ENCODE measurements at places on chromosomes 1 and 21.

- DNase-seq, result no peak
Observed at GRCh38 chr1:27863538-27863915, 8.8 kb upstream of the THEMIS2 start.

- no peak for DNase-seq
Observed at GRCh38 chr1:2645776-2646175, 13.0 kb upstream of the MMEL1 start.

DNA sequence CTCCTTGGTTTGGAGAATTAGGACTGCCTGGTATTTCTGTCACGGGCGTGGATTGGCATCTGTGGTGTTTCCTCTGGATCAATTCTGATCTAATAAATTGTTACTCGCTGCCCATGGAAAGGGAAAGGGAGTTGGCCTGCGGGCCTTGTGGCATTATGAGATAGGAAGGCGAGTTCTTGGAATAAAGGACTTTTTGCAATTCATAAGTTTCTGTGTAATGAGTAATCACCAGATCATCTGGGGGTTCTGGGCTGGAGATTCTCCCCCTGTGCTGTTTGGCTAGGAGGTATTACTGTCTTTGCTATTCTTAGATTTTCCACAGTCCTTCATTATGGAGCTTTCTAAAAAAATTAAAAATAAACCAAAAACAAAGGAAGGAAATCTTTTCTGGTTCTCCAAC is 315.9 kb downstream of the CAMTA1 start:
- no peak for DNase-seq

DNA sequence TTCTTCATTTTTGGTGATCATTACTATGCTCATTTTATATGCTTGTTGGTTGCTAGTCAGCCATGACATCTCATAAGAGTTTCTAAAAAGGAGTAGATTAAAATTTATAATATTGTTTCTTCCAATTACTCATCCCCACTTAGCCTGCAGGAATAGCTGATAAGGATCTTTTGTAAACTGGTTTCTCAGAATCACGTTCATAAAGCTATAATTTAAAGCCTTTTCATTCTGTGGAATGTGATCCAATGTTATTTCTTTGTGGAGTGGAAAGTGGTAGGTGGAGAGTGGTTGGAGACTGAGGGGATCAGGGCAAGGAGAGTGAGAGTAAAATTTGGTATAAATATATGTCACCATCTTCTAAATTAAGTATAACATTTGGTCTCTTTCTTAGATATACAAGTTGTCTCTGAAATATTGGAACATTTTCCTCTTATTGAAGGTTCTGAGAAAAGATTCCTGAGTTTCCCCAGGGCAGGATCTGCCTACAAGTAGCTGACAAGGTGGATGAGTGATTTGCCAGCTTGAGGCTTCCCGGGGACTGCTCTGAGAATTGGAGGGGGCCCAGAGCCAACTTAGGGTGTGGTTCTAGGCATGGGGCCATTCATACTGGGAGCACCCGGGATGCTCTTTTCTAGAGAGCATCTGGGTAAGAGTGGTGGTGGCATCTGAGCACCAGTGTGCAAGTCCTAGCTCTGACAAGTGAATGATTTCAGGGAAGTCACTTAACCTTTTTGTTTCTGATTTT is 116.4 kb downstream of the TBX19 start:
- no peak for DNase-seq

- no peak for DNase-seq
Observed at GRCh38 chr1:76876655-76877395, 9.5 kb downstream of the ST6GALNAC5 start.

- DNase-seq, result no peak
Observed at GRCh38 chr1:209855623-209856022, 27.9 kb downstream of the UTP25 start.

GRCh38 chr1:245588116-245588639 is 433.4 kb downstream of the KIF26B start:
- no peak for DNase-seq

DNA sequence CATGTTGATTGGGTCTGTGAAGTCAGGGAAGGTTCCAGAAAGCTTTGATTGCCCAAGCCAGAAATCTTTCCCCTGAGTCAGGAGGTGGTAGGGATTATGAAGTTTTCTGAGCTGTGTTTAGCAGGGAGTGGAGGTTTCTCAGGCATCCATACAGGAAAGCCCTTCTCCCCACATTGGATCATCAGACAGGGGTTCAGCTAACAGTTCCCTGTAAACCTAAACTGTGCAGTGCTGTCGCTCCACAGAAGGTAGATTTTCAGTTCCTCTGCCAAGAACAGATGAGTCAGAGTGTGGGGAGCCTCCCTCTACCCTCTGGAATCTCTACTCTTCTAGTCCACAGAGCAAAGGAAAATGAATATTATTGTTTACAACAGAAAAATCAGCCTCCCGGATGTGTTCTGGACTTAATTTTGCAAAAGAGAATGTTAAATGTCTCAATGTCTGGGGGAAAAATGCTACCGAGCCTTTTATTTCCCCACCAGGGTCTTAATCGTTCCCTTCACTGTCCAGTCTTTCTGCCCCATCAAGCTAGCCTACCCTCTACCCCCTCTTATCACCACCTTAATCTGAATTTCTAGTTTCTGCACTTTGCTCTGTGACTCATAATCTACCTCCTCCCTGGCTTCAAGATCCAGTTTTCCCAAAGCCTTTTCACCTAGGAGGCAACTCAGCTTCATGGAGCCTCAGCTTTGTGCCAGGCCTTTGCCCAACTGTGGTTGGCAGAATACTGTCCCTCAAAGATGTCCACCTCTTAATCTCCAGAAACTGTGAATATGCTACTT is 355.6 kb downstream of the PRDM2 start:
- no peak for DNase-seq

DNA sequence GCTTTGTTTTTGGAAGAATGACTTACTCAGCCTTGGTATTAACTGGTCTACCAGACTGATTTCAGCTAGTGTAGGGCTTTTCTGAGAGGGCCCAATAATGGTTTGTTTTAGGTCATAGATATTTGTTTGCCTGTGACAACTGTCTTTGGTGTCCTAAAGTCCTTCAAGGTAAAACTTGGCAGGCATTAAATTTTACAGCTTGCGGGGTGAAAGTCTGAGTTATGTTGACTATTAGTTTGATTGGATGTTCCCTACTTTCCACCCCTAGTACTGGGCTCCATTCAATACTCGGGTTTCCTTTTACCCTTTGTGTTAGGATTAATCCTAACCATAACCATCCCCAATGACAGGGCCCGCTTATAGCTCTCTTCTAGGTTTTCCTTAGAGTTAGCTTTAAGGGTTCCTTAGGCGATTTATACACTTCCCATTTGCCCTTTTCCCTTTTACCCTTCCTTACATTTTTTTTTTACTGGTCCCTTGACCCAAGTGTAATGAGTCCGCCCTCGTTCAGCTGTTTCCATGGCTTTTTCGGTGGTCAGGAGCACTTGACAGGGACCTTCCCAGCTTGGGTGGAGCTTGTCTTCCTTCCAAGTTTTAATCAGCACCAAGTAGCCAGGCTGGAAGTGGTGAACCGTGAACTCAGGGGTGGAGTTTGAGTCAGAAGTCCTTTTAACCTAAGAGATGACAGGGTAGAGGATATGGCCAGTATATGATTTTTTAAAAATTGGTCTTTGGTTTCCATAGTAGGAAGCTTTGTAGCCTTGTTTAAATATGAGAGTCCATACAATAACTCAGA is 28.5 kb upstream of the LCE5A start:
- DNase-seq, result no peak

GRCh38 chr1:82388679-82389078 is 587.9 kb downstream of the ADGRL2 start:
- DNase-seq, result no peak

DNA sequence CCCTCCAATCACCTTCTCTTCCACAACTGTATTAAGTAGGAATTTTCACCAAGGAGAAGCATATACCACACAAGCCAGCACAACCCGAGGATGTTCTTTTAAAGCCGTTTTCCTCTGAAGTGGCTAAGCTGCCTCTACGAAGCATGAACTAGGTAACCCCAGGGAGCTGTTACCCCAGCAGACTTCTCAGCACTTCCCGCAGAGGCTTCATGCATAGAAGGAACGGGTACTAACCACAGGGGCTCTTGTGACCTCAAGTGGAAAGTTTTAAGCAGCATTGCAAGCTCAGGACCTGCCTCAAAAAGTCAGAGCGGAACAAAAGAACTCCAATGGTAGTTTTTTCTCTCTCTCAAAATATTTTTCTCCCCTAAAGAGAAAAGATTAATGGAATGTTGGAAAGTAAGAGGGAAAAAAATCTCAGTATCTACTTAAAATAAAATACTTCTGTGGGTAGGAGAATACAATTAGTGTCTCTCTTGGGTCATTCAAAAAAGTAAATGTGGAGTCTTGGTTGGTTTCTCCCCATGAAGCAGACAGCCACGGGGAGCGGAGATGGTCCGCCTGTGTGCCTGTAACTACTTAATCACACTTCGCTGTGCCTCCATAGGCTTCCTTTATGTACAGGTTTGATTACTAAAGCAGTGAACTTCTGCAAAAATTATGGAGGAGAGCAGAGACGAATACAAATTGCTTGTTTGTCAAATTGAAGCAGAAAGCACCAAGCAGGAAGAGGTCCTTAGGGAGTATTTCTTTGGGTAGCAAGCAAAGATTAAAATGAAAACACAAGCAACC is 40.9 kb downstream of the STX6 start:
- peak; percentile 65 for DNase-seq

GRCh38 chr1:162678439-162678838 is 46.2 kb downstream of the DDR2 start:
- DNase-seq, result no peak

DNA sequence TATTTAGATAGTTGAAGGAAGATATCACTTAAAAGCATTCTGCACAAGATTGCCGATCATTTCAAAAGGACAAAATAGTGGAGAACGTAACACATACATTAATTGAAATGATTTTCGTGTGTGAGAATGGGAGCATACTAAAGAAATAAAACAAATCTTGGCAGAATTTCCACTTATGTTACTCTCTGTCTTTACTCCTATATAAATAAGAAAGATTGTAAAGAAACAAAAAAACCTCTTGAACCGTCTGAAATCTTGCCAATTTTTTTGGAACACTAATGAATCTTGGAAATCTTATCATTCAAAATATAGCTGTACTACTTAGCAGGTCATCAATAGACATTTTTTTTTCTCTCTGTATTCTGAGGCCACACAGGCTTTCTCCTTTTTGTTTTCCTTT is 528.8 kb upstream of the NCAM2 start:
- no peak for DNase-seq

DNA sequence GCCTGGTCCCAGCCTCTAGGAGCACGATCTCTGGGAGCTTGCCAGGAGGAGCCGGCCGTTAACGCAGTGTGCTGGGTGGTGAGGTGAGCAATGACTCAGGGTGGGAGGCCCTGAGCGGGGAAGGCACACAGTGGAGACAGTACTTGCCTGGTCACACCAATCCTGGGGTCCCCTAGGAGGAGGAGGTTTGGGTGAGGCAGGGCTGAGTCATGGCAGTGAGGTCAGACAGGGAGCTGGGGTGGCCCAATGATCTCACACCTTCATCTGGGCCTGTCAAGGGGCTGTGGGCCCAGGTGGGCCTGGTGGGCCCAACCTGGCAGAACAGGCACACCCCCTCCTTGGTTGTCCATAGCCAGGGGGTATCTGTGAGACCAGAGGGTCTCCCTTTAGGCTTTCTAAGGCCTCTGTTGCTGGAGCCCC is 8.6 kb upstream of the EDN2 start:
- DNase-seq, result peak; percentile 25

GRCh38 chr1:73674945-73675561 is 522.9 kb downstream of the LRRIQ3 start:
- no peak for DNase-seq

- no peak for DNase-seq
Observed at GRCh38 chr1:184242507-184242943, 144.3 kb upstream of the C1orf21 start.

- DNase-seq, result no peak
Observed at GRCh38 chr21:41651830-41652229, 115.0 kb downstream of the RIPK4 start.

GRCh38 chr1:157411769-157412168 is 140.5 kb downstream of the FCRL5 start:
- DNase-seq, result no peak

DNA sequence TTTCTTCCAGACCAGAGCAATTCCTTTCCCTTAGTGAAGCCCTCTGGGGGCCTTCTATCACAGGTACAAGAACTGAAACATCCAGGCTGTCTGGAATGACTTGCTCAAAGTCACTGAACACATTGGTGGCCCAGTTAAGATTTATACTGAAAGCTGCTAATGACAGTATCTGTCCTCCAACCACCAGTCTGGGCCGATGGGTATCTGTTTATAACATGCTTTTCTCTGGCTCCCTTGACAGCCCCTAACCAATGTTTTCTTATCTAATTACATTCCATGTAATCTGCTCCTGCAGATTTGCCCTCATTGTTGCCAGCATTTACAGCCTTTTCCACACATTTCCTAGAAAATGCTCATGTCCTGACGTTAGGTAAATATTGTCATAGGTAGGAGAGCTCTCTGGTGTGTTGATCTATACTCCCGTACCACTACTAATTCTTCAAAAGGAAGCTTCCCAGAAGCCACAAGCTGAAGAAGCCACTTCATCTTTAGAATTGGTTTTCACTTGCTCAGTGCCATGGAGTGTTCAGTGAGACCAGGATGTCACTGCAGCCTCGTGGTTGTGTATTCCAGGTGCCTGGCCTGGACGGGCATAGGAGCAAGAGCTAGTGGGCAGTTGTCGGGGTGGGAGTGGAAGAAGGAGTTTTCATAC is 163.9 kb downstream of the TSEN15 start:
- no peak for DNase-seq

DNA sequence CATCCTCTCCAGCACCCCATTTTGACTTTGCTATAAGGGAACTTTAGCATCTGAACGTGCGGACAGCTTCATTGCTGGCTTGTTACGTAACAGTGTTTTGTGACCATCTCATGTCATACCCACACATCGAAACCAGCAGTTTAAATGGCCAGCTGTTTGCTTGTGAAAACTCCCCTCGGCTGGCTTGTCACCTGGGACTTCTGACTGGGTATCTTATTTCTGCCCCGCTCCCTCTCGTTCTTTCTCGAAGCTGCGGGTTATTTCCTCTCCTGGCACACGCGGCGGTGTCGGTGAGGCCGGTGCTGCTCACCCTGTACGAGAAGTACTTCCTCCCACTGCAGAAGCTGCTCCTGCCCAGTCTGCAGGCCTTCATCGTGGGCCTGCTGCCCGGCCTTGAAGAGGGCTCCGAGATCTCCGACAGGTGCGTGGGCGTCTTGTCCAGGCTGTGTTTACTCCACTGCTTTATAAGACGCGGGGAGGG is 43.5 kb downstream of the DOP1B start:
- DNase-seq, result no peak

GRCh38 chr1:184588701-184589100 is 166.0 kb downstream of the EDEM3 start:
- DNase-seq, result no peak

GRCh38 chr1:107359472-107360241 is 218.8 kb downstream of the NTNG1 start:
- DNase-seq, result no peak

DNA sequence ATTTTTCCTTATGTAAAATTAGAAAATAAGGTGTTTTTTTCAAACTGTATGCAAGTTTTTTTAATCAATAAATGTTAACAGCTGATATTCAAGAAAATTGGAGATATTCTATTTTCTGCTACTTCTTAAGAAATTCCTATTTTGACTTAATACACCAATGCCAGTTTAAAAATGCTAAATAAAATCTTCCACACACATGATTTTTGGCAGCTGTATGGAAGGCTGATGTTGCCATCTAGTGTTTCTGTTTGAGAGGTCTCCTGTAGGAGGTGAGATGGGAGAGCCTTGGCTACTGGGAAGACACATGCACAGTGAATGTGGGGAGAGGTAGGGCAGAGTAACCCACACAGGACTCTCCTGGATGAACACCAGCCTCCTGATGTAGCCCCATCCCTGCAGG is 29.2 kb upstream of the OR2B11 start:
- DNase-seq, result no peak

- peak; percentile 76 for DNase-seq
Observed at GRCh38 chr1:16420424-16421118, 16.7 kb downstream of the SPATA21 start.
